Chondrocyte (in vitro differentiated cells): ENCODE measurements at places on chromosomes 16 and 17.

- no peak for DNase-seq
Observed at GRCh38 chr17:79490530-79490929, 120.3 kb downstream of the RBFOX3 start.

GRCh38 chr16:85512808-85513115 lies 100.4 kb upstream of the GSE1 start:
- DNase-seq: no peak

DNA sequence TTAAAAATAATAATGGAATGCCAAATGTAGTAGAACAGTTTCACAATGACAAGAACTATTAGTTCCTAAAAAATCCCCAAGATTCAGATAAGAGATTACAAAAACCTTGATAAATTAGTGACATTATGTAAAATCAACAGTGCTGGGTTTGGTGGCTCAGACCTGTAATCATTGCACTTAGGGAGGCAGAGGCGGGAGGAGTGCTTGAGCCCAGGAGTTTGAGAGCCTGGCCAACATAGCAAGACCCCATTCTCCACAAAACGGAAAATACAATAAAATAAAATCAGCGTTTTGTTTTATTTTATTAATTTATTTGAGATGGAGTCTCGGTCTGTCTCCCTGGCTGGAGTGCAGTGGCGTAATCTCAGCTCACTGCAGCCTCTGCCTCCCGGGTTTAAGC lies 4.1 kb downstream of the CARD14 start:
- DNase-seq: no peak

DNA sequence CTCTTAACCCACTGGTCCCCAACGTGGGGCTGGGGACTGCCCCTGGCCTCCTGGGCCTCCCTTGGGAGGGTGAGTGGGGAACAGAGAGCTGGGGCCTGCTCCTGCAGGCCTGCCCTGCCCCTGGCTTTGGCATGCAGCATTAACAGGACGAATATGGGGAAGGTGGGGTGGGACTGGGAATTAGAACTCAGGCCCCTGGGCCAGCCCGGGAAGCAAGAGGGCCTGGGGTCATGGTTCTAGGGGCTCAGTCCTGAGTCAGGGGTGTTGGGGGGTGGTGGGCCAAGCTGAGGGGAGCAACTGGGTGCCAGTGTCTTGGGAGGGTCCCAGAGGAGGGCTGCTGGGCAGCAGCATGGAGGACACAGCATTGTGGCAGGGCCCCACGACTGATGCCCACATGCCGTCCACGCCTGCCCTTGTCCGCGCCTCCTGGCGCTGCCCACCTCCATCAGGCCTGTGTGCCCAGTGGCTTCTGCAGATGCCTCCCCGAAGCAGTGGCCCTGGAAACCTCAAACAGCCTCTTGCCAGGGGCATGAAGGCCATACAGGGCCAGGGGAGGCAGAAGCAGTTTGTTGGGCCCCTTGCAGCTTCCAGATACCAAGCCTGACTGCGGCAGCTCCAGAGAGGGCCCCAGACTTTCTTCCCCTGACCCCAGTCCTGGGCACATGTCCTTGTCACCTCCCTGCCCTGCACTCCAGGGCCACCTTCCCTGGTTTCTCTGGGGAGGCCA lies 4.8 kb downstream of the MAP2K3 start:
- no peak for DNase-seq

- DNase-seq: no peak
Observed at GRCh38 chr17:11996722-11997146, 541 bp downstream of the ZNF18 start.
